ENCODE measurements at places on chromosomes 16 and 17.

- no peak for DNase-seq
Measured at GRCh38 chr16:3085868-3086595, 13.1 kb downstream of the ZSCAN10 start.

DNA sequence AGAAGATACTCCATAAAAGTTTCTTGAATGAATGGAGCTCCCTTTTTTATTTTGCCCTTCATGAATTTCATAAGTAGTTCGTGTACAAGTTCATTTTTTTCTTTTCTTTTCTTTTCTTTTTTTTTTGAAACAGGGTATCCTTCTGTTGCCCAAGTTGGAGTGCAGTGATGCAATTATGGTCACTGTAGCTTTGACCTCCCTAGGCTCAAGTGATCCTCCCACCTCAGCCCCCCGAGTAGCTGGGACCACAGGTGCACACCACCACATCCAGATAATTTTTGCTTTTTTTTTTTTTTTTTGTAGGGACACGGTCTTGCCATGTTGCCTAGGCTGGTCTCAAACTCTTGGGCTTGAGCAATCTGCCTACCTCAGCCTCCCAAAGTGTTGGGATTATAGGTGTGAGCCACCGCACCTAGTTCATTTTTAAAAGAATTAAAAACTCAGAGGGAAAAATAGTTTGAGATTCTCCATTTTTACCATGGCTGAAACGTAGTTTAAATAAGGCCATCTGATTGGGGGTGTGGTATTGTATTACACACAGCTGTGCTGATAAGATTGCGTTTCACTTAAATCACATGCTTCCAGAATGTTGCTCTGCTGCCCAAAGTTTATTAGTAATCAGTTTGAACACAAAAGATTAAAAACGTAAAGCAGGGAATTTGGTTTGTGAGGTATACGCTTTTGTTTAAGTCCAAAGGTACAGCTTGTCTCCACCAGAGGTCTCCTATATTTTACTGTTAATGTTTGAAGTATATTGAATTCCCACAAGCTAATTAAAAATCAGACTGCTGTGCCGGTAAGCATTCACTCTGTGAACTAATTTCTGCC lies 154.1 kb downstream of the SOCS1 start:
- no peak for DNase-seq

DNA sequence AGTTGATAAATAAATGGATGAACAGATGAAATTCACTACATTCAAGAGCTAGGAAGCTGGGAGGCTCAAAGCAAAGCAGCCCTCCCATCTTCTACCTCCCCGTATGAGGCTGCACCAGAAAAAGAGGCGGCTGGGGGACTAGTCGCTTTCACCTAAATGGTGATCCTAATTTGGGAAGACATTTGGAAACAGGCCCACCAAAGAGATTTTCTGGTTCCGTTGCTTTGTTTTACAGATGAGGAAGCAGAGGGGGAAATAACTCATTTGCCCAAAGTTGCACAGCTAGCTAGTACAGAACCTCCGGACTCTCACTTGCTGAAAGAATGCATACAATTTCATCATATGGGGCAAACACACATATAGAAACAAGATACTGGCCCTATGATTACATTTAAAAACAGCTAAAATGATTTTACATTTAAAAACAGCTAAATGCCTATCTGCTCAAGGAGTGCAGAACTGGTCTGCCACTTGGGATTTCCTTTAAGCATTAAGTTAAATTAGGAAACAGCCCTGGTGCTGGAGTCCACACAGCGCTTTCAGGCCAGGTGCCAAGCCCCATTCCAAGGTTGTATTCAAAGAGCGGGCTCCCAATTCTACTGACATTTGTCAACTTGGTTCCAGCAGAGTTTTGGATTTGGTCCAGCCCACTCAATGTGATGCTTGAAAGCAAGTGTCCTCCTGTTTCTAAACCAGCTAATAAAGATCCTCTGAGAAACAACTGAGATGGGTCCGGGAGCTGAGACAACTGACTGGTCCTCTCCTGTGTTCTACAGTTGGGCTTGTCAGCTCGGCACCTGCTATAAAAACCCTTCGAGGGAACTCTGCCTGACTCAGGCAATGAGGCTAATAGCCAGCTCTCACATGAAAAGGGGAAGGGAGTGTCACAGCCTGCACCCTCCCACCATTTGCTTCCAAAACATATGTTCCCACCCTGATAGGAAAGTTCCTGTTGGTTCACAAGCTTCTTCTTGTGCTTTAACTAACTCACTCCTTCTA lies 11.7 kb downstream of the ERN1 start:
- DNase-seq = peak; percentile 33

GRCh38 chr17:80902963-80903611 lies 88.6 kb upstream of the CHMP6 start:
- no peak for DNase-seq

GRCh38 chr17:921161-921560 lies 58.4 kb downstream of the NXN start:
- no peak for DNase-seq

GRCh38 chr17:78993241-78993956 lies 13.7 kb upstream of the LGALS3BP start:
- no peak for DNase-seq

All from NCI-H1092 treated with DMSO at 0.1 percent for 48 hours (cell line).